ENCODE measurements at places on chromosomes 6 and 20.

GRCh38 chr6:81487489-81487888 lies 265.0 kb downstream of the TENT5A start:
- no peak for DNase-seq

DNA sequence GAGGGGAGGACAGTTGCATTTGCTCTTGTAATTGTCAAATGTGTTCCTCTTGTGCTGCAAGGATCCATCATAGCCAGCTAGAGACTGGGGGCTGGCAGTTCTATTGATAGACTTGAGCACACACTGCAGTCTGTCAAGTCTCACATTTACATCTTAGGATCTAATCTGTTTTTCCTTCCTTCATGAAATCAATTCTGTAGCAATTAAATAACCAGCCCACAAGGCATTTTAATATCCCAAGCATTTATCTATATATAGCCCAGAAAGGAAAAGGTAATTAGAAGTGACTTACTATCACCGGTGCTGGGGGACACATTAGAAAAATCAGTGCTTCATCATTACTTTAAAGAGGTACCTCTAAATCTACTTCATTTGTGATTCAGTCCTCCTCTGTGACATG lies 143.0 kb upstream of the STXBP5 start:
- no peak for DNase-seq

DNA sequence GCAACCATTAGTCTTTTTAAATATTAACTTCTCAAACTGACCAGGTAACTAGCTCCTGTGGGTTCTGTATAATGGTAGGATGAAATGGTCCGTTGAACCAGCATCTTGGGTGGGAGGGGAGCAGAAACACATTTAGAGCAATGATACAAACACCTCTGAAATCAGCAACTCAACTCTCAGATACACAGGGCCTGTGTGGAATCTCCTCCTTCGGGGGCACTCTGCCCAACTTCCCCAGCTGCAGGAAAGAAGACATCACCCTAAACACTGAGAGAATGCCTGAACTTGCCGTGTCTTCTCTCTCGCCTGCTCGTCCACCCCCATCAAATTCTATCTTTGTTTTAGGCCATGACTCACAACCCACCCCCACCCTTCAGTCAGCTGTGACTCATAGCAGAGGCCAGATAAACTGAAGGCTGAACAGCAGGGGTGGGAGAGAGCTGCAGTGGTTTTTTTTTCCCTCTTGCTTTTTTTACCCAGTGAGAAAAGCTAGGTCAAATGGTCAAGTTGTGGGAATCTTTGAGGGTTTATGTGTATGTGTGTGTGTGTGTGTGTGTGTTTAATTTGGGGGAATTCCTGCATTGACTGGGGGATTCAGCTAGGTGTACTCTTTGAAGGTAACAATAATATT lies 593.4 kb upstream of the JAG1 start:
- no peak for DNase-seq

GRCh38 chr6:19562468-19562867 lies 274.7 kb upstream of the ID4 start:
- DNase-seq: no peak

DNA sequence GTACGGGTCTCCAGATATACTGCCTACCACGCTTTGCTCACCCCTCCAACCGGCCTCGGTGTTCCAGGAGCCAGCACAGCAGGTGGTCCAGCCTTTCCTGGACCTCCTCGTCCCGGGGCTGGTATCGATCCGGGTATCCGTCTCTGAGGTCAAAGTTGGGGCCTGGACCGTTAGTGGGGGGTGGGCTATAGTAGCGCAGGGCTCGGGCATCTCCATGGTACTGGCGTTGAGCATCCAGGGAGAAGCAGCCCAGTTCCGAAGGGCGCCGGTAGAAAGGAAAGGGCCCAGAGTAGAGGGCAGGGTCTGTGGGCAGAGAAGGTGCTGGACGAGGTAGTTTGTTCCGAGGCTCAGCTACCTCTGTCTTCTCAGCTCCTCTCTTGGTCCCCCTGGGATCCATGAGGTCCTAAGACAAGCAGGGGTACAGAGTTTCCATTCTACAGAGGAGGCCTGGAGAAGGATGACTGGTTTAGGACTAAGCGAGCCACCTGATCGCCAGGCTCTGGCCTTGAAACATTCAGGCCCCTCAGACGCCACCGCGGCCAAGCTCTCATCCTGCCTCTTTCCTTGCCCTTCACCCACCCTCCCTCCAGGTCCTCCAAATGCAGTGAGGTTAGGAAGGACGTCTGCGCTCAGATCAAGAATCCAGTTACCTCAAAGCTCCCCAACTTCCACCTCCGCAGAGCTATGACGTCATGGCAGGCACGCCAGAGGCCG lies 502 bp downstream of the DXO start:
- no peak for DNase-seq

DNA sequence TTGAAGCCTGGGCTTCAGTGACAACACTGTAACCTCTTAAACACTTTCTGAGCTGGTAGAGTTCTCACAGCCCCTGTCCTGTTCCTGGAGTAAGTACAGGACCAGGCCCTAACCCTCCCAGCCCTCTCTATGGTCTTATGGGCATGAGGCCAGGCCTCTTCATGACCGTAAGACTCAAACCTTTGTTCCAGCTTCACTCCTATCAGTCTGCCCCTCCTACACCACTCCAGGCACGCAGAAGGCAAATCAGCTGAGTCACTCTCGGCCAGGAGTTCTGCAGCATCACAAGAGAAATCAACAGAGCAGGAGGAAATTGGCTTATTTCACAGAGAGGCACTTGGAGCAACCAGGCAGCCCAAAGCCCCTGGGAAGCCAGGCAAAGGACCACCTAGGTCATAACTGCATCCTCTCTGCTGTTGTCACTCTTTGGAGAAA lies 25.3 kb upstream of the CHD6 start:
- no peak for DNase-seq

GRCh38 chr6:54266400-54266923 lies 41.8 kb upstream of the TINAG start:
- no peak for DNase-seq

GRCh38 chr6:27209659-27210269 lies 37.7 kb upstream of the PRSS16 start:
- DNase-seq: no peak

- no peak for DNase-seq
Observed at GRCh38 chr6:56370561-56371211, 123.3 kb upstream of the COL21A1 start.

- no peak for DNase-seq
Observed at GRCh38 chr20:1430004-1430451, 36.6 kb downstream of the NSFL1C start.

DNA sequence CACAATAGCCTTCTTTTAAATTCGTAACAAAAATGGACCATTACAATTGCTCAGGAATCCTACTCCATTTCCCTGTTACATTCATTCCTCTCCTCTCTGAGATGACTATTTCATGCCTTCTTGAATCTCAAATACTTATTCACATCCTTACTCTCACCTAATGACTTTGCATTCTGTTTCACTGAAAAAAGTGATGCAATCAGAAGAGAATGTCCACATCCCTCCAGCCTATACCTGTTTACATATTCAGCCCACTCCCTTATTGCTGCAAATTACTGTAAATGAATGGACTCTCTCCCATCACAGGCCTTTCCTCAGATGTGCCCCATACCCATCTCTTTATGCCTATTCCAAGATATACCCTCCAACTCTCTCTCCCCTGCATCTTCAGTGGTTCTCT lies 8.6 kb downstream of the TAAR1 start:
- DNase-seq: no peak

DNA sequence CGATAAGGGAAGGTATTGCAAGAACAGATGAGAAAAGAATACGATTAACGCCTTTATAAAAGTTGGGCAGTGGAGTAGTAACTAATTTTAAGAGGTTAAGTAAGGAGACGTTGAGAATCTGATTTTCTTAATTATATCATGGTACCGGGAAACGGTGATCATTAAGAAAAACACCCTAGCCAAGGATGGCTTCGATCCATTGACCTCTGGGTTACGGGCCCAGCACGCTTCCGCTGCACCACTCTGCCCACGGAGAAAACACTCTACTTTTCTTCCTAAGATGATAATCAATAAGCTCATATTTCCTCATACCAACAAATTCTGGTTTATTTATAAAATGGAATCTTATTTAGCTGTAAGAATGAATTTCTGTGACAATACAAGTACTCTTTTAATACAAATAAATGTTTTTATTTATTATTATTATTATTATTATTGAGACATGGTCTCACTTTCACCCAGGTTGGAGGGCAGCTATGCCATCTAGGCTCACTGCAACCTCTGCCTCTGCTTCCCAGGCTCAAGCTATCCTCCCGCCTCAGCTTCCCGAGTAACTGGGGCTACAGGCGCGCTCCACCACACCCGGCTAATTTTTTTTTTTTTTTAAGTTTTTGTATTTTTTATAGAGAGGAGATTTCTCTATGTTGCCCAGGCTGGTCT lies 8.3 kb downstream of the POM121L2 start:
- no peak for DNase-seq

DNA sequence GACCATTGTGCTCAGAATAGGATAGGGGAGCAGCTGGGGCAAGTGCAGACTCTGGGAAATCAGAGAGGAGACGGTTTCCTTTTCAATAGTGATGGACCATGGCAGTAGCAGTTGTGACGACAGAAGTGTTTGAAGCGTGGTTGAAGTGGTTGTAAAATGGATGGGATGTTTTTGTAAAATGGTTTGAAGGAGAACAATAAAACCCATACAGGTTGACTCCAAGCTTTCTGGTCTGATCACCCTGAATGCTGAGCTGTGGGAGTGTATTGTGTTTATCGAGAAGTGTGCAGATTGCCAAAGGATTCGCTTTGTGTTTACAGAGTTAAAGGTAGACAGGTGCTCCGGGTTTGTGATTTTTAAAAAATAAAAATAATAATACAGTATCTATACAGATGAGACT lies 255.2 kb upstream of the SULF2 start:
- no peak for DNase-seq

DNA sequence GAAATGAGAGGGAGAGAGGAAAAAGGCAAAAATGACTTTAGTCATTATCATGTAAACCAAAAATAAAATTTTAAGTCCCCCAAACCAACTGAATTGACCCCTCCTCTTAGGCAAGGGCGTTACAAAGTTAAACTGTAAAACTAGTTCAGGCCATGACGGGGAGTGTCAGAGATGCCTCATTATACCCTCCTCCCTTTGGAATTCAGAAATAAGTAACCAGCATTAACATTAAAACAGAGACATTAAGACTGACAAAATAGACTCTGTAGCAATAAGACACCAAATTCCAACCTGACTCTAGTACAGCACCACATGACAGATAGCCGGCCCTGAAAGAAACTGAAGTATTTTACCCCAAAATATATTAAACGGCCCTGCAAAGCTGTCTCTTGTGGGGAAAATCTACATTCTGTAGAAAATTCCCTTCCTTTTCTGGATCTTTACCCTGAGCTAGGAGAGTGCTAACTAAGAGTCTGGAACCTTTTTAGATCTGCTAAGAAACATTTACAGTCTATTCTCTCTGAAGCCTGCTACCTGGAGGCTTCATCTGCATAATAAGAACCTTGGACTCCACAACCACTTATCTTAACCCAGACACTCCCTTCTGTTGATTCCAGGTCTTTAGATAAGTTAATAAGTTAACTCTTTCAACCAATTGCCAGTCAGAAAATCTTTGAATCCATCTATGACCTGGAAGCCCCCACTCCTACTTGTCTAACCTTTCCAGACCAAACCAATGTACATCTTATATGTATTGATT lies 150.7 kb downstream of the PKHD1 start:
- no peak for DNase-seq

GRCh38 chr6:166450167-166450873 lies 67.6 kb upstream of the MPC1 start:
- DNase-seq: no peak

- no peak for DNase-seq
Observed at GRCh38 chr6:139533573-139534471, 159.4 kb upstream of the CITED2 start.

- DNase-seq: no peak
Observed at GRCh38 chr6:144320741-144321140, 35.6 kb downstream of the UTRN start.

GRCh38 chr6:43853066-43853650 lies 83.1 kb downstream of the VEGFA start:
- DNase-seq: no peak

DNA sequence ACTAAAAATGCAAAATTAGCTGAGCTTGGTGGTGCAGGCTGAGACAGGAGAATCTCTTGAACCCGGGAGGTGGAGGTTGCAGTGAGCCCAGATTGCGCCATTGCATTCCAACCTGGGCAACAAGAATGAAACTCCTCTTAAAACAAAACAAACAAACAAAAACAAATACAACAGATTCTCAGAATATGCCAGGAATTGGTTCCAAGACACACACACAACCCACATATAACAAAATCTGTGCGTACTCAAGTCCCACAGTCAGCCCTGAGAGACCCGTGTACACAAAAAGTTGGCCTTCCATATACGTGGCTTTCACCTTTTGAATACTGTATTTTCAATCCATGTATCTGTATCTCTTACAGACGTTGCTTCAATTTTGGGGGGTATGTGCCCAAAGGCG lies 98.9 kb upstream of the MARCKS start:
- no peak for DNase-seq

DNA sequence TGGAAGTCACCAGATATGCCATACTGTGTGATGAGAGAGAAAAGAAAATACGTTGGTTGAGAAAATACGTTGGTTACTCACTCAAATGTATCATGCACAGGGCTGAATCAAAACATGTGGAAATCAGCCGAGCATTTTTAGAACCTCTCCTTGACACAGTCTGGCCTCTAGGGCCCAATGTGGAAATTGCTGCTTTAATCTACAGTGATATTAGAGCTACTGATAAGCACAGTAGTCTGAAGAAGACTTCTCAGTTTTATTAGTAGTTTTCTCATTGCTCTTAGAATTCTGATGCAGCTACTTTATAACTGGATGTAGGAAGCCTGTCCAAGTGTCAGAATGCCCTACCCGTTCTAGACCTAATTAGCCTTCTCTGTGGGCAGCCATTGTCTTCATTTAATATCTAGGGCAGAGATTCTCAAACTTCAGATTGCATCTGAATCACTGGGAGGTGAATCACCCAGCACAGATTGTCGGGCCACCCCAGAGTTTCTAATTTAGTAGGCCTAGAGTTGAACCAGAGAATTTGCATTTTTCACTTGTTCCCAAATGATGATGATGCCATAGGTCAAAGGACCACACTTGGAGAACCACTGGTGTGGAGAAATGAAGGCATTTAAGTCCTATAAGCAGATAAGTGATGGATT lies 229.1 kb downstream of the PLCB1 start:
- no peak for DNase-seq

- no peak for DNase-seq
Observed at GRCh38 chr6:77707603-77708002, 54.8 kb downstream of the MEI4 start.

DNA sequence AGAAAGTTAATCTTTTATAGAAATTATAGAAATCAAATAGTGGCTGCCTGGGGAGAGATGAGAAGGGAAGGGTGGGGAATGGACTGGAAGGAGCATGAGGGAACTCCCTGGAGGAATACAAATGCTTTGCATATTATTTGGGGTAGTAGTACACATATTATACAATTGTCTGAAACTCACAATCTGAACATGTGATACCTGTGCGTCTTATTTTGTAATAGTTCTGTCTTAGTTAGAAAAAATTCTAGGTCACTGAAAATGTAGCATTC lies 30.7 kb upstream of the SPTLC3 start:
- DNase-seq: no peak

DNA sequence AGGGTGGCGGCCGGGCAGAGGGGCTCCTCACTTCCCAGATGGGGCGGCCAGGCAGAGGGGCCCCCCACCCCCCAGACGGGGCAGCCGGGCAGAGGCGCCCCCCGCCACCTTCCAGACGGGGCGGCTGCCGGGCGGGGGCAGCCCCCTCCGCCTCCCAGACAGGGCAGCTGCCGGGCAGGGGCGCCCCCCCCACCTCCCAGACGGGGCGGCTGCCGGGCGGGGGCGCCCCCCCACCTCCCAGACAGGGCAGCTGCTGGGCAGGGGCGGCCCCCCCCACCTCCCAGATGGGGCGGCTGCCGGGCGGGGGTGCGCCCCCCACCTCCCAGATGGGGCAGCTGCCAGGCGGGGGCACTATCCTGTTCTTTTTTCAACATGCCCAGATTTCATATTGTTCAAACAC lies 78.2 kb upstream of the DST start:
- no peak for DNase-seq

All from Jurkat, Clone E6-1 (cell line).